ENCODE measurements at places on chromosomes 6 and 20.

- no peak for DNase-seq
Measured at GRCh38 chr20:41734506-41734945, 116.3 kb upstream of the CHD6 start.

DNA sequence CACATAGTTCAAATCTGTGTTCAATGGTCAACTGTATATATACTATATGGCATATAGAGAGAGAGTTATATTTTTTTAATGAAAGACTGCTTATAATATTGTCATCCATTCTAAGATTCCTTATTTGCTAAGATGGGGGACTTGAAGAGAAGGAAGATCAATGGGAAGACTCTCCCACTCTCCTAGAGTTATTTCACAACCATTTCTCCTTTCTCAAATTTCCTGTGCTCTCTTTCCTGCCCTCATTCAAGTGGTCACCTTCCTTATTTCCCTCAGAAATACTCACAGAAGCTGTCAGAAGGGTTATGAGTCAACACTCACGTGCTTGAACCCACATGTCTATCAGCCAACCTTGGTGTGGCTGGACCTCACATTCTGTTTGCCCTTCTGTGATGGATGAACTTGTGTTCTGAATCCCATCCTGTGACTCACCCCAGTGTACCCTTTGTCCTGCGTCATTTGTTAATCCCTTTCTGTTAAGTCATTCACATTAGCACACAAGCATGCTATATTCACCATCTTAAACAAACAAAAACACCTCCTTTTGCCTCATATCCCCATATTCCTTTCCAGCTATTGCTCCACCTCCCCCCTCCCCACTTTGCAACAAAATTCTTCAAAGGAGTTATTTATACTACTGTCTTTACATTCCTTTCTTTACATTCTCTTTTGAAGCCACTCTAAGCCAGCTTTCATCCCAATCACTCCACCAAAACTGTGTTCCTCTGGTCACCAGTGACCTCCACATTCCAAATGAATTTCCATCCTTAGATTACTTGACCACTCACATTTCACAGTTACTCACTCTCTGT lies 279.3 kb upstream of the TCF21 start:
- no peak for DNase-seq

GRCh38 chr6:133132466-133132971 lies 108.6 kb upstream of the EYA4 start:
- no peak for DNase-seq

DNA sequence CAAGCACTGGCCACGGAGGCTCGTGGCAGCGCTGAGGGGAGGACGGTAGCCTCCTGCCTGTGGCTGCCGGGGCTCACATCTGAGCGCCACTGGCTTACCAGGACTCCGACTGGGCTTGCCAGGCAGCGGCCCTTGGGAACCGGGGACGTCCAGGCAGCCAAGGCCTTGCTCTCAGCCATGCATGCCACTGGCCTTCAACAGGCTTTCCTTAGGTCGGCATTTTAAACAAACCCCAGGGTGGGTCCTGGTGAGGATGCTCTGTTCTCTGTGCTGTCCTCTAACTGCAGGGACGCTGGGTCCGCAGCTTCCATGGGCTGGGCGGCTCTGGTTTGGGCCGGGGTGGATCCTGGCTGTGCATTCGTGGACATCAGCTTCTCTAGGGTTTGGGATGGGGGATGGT lies 59.1 kb upstream of the BHLHE23 start:
- DNase-seq = no peak

DNA sequence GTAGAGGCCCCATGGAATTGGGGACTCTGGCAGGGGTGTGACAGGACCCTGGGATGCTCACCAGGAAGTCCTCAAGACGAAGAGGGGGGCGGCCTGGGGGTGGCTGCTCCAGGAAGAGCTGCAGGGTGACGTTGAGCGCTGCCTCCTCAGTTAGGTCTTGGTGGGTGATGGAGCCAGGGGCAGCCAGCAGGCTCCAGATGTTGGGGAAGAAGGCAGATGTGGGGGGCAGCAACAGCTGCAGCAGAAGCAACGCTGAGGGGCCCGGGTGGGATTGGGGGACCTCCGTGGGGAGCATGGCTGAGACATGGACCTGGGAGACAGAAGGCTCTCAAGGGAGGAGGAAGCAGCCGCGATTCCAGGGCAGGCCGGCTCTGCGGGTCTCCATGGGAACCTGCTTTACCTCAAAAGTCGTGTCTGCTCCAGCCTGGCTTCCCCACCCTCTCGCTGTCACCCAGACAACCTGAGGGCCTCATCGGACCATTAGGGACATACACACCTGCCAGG lies 591 bp downstream of the VWA7 start:
- no peak for DNase-seq

DNA sequence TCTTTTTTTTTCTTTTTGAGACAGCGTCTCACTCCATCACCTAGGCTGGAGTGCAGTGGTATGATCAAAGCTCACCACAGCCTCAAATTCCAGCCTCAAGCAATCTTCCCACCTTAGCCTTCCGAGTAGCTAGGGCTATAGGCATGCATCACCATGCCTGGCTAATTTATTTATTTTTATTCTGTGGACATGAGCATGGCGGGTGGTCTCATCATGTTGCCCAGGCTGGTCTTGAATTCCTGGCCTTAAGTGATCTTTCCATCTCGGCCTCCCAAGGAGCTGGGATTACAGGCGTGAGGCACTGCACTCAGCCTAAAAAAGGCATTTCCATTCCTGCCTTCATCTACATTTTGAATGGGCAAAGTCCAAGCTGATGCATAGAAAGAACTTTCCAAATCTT lies 56.2 kb upstream of the BEND3 start:
- no peak for DNase-seq

DNA sequence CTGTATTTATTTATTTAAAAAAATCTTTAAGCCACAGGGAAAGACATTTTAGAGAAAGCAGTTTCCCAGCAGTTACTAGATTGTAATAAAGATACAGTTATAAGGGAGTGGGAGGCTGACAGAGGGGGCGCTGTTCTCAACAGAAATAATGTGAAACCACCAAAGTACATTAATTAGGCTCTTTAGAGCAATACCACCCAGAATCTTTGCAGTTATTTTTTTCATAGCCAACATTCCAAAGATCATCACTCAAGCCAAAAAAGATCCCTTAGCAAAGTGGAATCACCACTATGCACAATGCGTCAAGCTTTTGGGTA lies 331.3 kb upstream of the DEFB112 start:
- no peak for DNase-seq

GRCh38 chr6:110476046-110476849 lies at the start of gene SLC22A16:
TSS of gene SLC22A16 (minus strand) at chr6:110476613. CDS start at chr6:110476574, 39 bp downstream.
- no peak for DNase-seq

GRCh38 chr6:82040405-82041221 lies 206.9 kb downstream of the IBTK start:
- no peak for DNase-seq

GRCh38 chr6:119333707-119334295 lies 15.8 kb downstream of the MAN1A1 start:
- no peak for DNase-seq

GRCh38 chr6:79238919-79239318 lies 4.4 kb upstream of the HMGN3 start:
- DNase-seq = no peak

- no peak for DNase-seq
Measured at GRCh38 chr20:53826090-53826489, 232.5 kb upstream of the ZNF217 start.

DNA sequence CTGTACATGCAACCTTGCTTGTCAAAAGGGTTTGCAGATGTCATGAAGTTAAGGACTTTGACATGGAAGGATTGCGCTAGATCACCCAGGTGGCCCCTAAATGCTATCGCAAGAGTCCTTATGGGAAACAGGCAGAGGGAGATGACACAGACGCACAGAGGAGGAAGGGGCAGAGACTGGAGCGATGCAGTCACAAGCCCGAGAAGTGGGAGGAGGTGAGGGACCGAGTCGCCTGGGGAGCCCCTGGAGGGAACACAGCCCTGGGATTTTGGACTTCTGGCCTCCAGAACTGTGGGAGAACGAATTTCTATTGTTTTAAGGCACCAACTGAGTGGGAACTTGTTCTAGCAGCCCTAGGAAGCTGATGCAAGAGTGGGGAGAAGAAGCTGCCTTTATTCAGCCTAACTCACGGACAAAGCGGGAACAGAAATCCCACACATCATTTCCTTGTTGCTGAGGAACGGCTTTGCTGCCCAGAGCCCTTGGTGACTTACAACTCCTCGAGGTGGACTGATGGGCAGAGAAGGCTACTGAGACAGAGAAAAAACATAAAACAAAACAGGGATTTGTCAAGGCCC lies 434.0 kb downstream of the PREX1 start:
- no peak for DNase-seq

GRCh38 chr20:36110994-36111393 lies 43.5 kb upstream of the EPB41L1 start:
- no peak for DNase-seq

- DNase-seq = no peak
Measured at GRCh38 chr20:52768694-52769093, 203.5 kb upstream of the TSHZ2 start.

- DNase-seq = no peak
Measured at GRCh38 chr6:35368038-35368887, 25.9 kb downstream of the PPARD start.

DNA sequence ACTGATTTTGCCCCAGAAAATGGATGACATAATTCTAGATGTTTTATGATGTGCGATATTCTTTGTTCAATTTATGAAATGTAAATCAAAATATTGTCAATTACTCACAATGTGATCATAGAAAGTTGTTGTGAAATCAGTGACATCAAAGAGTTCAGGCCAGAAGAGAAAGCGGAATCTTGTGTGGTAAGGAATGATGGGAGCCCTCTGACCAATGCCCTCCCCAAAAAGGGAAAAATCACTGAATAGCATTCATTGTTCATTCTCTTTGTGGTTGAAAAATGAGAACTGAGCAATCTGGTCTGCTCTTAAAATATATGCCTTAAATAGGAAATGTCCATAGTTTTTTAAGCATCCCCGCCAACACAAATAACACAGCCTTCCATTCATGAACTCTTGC lies 247.1 kb upstream of the GRIK2 start:
- no peak for DNase-seq

DNA sequence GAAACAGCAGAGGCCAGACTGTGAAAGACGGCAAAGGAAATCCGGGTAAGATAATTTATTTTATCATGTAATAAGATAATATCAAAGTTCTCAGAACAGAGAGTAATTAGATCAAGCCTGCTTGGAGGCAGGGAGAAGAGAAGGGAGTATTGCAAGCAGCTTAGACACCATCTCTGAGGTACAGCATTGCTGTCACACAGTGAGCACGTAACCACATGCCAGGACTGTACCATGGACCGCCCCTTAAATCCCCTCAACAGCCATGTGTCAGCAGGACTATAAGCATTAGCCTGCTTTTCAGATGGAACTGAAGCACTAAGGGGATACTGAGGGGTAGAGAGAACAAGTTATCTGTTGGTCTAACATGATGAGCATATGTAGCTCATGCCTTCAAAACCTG lies 141.5 kb downstream of the C6orf118 start:
- DNase-seq = no peak

DNA sequence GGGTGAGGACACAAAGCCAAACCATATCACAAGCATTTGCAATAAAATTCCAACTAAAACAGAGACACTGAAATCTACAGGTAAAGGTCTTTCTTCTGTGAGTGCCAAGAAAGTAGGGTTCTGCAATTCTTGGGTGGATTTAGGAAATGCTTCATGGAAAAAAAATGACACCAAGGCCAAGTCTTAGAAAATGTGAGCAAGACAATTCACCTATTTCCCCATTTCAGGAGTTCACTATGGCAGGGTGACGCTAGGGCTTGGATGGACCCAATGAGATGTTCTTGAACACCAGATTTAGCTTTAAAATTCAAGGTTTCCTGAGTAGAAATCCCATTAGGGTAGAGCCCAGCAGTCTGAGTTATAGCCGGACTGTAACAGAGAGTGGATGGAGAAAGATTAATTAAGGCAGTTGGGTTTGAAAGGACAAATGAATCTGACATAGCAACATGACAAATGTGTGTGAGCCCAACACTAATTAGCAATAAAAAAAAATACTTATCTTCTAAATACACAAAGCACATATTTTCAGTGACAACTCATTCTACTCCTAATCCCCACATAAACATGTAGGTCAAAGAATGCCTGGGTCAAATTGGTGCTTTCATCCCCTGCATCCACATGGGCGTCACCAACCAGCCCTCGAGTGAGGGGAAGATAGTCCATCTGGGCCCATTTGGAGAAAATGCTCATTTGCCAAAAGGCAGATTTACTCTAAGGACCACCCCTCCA lies 180.4 kb upstream of the JARID2 start:
- DNase-seq = no peak

- no peak for DNase-seq
Measured at GRCh38 chr6:3361312-3362037, 95.4 kb downstream of the SLC22A23 start.

GRCh38 chr6:11718031-11718430 lies 60.6 kb downstream of the ADTRP start:
- no peak for DNase-seq

DNA sequence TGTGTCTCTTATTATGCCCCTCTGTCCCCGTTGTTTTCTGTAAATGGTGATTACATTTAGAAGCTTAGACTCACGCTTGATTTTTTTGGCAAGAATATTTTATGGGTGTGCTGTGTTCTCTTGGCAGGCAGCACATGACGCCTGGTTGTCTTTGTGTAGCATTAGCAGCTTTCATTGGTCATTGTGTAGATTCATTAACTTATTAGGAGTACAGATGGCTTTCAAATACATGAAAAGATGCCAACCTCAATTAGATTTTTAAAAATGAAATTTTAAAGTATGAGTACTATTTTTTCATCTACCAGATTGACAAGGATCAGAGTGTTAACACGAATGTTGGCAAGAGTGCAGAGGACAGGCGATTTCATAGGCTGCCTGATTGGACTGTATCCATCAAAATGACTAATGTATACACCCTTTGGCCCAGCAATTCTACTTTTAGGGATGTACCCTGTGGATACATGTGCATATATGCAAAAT lies 15.2 kb downstream of the COX4I2 start:
- DNase-seq = no peak

DNA sequence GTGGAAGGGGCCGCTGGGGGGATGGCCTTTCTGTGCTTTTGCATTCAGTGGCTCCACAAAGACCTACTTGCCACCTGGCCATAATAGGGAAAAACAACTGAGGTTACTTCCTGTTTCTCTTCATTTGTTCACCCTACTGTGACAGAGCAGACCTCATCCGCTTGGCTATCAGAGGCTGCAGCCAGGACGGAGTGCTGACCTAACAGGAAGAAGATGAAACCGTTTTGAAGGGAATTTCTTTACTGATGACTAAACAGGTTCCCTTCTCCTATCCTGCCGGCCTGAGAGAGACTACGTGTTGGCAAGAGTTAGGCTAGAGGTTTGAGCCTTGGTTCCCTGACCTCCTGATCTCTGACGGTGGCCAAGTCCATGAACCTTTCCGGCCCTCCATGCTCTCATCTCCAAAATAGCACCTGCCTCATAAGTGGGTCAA lies 21.3 kb downstream of the PRR18 start:
- DNase-seq = no peak
